ENCODE measurements at places on chromosomes 16 and 17. TPM values are rescaled to one million over a fixed set of nuclear protein-coding genes. Genes with fewer than 3 reads are reported as not detected.

DNA sequence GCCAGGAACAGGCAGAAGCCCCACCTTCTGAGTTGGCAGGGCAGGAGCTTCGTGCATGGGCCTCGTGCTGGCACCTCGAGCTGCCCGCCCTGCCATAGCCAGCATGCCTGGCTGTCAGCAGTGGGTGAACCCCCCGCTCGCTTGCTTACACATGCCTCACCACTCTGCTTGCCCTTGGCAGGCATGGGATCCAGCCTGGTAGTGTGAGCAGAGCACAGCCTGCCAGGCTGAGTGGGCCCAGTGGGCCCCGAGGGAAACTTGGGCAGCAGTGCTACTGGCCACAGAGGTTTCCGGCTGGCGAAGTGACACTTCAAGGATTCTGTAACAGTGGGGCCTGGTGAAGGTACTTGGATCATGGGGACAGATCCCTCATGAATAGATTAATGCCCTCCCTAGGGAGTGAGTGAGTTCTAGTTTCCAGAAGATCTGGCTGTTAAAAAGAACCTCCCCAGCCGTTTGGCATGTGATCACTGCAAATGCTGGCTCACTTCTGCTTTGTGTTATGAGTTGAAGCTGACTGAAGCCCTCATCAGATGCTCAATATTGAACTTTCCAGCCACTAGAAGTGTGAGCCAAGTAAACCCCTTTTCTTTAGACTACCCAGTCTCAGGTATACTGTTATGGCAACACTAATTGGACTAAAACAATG is 114.7 kb downstream of the BCAS3 start:
- H3K4me1 ChIP-seq: no peaks in the 10 kb centered on the region
- H3K36me3 ChIP-seq: no peaks in the 10 kb centered on the region
- H3K27ac ChIP-seq: no peak overlapping the region
- no peak for DNase-seq

DNA sequence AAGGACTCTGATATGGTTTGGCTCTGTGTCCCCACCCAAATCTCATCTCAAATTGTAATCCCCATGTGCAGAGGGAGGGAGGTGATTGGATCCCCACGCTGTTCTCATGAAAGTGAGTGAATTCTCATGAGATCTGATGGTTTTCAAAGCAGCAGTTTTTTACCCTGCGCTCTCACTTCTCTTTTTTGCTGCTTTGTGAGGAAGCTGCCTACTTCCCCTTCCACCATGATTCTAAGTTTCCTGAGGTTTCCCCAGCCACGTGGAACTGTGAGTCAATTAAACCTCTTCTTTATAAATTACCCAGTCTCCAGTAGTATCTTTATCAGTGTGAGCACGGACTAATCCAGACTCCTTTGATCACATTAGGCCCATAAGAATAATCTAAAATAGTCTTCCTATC is 719.7 kb upstream of the CDH8 start:
- no peak overlapping the region for H3K4me3 ChIP-seq
- no peak for DNase-seq
- H3K27me3 ChIP-seq: no peaks in the 10 kb centered on the region
- H3K27ac ChIP-seq: no peak overlapping the region

- H3K36me3 ChIP-seq: peaks cover 10% of the 10 kb centered on the region
- no peak overlapping the region for H3K4me3 ChIP-seq
- H3K27ac ChIP-seq: no peak overlapping the region
- H3K4me1 ChIP-seq: peaks cover 6% of the 10 kb centered on the region
Measured at GRCh38 chr17:792277-792676, 10.1 kb downstream of the MRM3 start.

The SLC5A2 gene
- total RNA-seq: not detected

DNA sequence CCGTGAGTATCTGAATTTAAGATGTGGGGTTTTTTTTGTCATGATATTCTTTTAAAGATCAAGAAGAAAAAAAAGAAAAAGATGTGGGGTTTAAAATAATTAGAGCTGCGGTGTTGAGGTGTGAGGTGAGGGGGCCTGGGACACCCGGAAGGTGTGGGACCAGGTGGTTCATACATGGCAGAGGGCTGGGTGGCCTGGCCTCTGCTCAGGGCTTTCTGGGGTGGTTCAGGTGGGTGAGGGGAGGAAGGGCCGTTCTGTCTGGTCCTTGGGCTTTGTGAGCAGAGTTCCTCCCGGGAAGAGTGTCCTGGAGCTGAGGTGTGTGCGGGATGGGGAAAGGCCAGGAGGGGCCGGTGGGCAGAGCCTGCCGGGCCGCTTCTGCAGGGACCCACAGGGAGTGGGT is 5.0 kb downstream of the PRSS27 start:
- H3K27ac ChIP-seq: no peak overlapping the region
- peaks cover 5% of the 10 kb centered on the region for H3K4me1 ChIP-seq
- no peaks in the 10 kb centered on the region for H3K27me3 ChIP-seq
- no peaks in the 10 kb centered on the region for H3K36me3 ChIP-seq

- H3K27ac ChIP-seq: peak overlapping the region; percentile 91
- DNase-seq: no peak
- H3K4me3 ChIP-seq: peak overlapping the region; percentile 94
- peaks cover 7% of the 10 kb centered on the region for H3K36me3 ChIP-seq
- peaks cover 39% of the 10 kb centered on the region for H3K4me1 ChIP-seq
Measured at GRCh38 chr17:44069974-44070454, 521 bp upstream of the G6PC3 start.

The TGFB1I1 gene
- total RNA-seq: 0.55 TPM

GRCh38 chr16:78993346-78993745 is 607.2 kb downstream of the MAF start:
- no peak for DNase-seq
- H3K36me3 ChIP-seq: no peaks in the 10 kb centered on the region
- no peak overlapping the region for H3K27ac ChIP-seq
- H3K4me1 ChIP-seq: peaks cover 8% of the 10 kb centered on the region
- no peaks in the 10 kb centered on the region for H3K27me3 ChIP-seq

DNA sequence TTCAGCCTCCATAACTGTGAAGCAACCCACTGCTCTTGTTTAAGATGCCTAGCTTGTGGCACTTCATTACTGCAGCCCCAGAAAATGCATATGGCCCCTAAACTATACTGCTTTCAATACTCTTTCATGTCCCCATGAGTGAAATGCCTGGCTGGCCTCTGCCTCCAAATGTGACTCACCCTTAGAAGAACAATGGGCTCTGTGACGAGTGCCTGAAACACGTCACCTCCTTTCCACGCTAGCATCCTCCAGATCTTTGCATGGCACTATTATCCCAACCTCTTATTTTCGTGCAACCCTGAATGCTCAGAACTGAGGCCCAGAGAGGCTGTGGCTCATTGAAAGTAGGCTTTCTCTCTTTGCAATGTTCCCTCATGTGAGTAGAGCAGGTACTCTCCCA is 233.1 kb downstream of the CBLN1 start:
- H3K27me3 ChIP-seq: no peaks in the 10 kb centered on the region
- H3K4me1 ChIP-seq: no peaks in the 10 kb centered on the region
- H3K4me3 ChIP-seq: no peak overlapping the region
- no peak for DNase-seq

DNA sequence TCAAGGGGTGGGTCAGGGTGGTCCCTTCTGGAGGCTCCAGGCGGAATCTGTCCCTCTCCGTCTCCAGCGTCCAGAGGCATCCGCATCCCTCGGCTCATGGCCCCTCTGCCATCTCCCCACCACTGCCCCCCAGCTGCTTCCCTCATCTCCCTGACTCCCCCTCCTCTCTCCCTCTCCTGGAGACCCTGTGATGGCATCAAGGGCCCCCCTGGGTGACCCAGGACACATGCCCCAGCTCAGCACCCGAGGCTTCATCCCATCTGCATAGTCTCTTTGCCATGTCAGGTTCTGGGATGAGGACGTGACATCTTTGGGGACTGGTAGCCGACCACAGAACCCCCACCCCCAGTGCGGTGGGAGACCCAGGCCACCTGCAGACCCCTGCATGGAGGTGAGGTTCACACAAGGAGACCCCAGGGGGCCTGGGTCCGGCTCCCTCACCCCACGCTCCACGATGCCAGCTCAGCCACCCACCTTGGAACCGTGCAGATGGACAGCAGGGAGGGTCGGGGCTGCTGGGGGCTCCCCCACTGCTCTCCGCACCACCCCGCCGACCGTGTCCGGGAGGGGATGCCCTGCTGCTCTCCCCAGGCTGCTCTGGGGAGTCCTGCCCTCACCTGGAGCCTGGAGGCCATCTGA is 3.8 kb downstream of the SECTM1 start:
- H3K27ac ChIP-seq: no peak overlapping the region
- H3K27me3 ChIP-seq: peaks cover 2% of the 10 kb centered on the region
- DNase-seq: no peak
- H3K4me3 ChIP-seq: no peak overlapping the region
- no peaks in the 10 kb centered on the region for H3K36me3 ChIP-seq

The CD300LB gene
- total RNA-seq: 0.17 TPM

- H3K36me3 ChIP-seq: peaks cover 22% of the 10 kb centered on the region
- DNase-seq: no peak
- no peak overlapping the region for H3K4me3 ChIP-seq
- H3K27ac ChIP-seq: no peak overlapping the region
Measured at GRCh38 chr17:32725697-32726096, 151.2 kb downstream of the MYO1D start.

GRCh38 chr17:34840750-34841149 is 120.5 kb downstream of the CCT6B start:
- no peaks in the 10 kb centered on the region for H3K36me3 ChIP-seq
- peak; percentile 41 for DNase-seq
- no peaks in the 10 kb centered on the region for H3K27me3 ChIP-seq
- H3K27ac ChIP-seq: no peak overlapping the region
- H3K4me1 ChIP-seq: no peaks in the 10 kb centered on the region
- H3K4me3 ChIP-seq: no peak overlapping the region

DNA sequence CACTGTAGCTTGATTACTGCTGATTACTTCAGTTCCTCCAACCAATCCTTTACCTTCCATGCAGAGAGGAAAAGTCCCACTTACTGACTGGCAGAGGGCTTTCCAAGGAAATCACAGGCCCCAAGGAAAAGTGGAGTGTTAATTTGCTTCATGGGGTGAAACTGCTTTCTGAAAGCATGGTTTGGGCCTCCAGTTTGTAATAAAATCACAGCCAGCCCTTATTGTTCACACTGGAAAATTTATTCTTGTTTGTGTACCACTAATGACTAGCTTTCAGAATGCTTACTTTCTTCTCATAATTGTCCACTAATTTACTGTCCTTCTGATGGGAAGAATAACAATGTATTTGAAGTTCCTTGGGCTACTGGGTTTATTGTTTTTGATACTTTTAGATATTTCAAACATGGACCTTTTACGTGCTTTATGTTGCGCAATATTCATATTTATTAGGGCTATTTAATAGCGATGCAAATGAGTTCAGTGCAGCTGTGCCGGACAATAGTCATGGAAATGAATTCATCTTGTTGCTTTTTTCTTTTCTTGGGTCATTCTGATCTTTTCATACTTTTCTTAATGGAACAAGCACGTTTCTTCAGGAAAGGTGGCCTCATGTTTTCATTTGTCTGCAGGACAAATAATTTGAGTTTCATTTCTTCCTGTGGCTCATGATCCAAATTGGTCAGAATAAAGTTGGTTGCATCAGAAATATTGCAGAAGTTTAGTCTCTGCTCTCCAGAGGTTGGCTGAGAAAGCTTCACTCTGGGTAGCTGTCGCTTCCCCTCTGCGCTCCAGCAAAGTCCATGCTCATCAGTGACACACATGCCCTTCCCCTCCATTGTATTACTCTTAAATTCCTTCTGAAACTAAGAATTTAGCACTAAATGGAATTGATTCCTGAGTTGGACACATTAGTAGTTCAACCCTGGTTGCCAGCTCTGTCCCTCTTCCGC is 128.7 kb downstream of the PRKCA start:
- peaks cover 21% of the 10 kb centered on the region for H3K4me1 ChIP-seq
- no peaks in the 10 kb centered on the region for H3K36me3 ChIP-seq
- H3K27me3 ChIP-seq: no peaks in the 10 kb centered on the region
- no peak for DNase-seq

DNA sequence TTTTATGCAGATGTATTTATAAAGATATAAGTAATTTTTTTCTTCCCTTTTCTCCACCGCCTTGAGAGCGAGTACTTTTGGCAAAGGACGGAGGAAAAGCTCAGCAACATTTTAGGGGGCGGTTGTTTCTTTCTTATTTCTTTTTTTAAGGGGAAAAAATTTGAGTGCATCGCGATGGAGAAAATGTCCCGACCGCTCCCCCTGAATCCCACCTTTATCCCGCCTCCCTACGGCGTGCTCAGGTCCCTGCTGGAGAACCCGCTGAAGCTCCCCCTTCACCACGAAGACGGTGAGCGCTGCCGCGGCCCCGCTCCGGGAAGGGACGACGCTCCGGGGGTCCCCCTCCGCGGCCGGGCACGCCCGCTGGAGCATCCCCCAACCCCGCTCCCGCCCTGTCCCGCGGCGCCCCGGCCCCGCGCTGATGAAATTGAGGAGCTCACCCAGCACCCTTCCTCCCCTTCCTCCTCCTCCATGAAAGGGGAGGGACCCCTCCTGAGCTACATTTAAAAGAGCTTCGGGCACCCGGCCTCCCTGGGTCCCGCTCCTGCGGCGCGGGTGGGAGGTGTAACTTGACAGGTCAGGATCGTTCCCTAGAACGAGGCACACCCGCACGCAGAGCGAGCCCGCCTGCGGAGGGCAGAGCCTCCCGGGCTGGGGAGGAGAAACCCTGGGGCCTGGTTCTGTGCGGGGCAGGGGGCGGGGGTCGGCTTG is 706 bp downstream of the HLF start:
- no peak for DNase-seq
- peaks cover 12% of the 10 kb centered on the region for H3K4me1 ChIP-seq
- H3K4me3 ChIP-seq: peak overlapping the region; percentile 27
- H3K36me3 ChIP-seq: no peaks in the 10 kb centered on the region
- H3K27ac ChIP-seq: no peak overlapping the region

DNA sequence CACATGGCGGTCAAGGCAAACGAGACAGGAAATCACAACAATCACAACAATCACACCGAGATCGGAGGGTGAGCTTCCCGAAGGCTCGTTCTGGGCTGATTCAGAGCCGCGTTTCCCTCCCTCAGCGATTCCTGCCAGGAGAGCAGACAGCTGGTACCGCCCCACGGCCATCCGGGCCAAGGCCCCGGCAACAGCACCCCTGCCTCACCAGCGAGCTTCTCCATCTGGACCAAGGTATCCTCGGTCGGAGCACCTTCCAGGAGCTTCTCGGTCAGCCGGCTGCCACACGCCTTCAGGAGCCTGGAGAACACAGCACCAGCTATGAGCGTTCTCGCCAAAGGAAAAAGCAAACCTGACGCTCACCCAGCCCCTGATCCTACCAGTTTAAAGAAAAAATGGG is 15.2 kb upstream of the PLD6 start:
- peaks cover 16% of the 10 kb centered on the region for H3K36me3 ChIP-seq
- no peak overlapping the region for H3K27ac ChIP-seq
- H3K4me3 ChIP-seq: no peak overlapping the region
- DNase-seq: no peak
- H3K4me1 ChIP-seq: peaks cover 3% of the 10 kb centered on the region
- no peaks in the 10 kb centered on the region for H3K27me3 ChIP-seq

The KRTAP2-1 gene
- not detected for total RNA-seq

- peaks cover 5% of the 10 kb centered on the region for H3K4me1 ChIP-seq
- no peak for DNase-seq
- H3K27ac ChIP-seq: peak overlapping the region; percentile 18
Measured at GRCh38 chr17:67753026-67753425, 35.3 kb downstream of the NOL11 start.

- H3K4me1 ChIP-seq: peaks cover 4% of the 10 kb centered on the region
- no peak for DNase-seq
- no peaks in the 10 kb centered on the region for H3K27me3 ChIP-seq
- no peak overlapping the region for H3K4me3 ChIP-seq
- no peak overlapping the region for H3K27ac ChIP-seq
- H3K36me3 ChIP-seq: no peaks in the 10 kb centered on the region
Measured at GRCh38 chr16:75589306-75589705, 23.1 kb downstream of the GABARAPL2 start.

Data from natural killer cell treated with Interleukin-12 subunit alpha and Interleukin-12 subunit beta and Interleukin-15 and Interleukin-18, amount 100 ng/mL, for 72 hours (primary cell).